ENCODE measurements at places on chromosomes 11 and 22. TPM values are rescaled to one million over a fixed set of nuclear protein-coding genes. Genes with fewer than 3 reads are reported as not detected.

CASP5 gene
- polyA plus RNA-seq, result not detected

FIBIN gene
- polyA plus RNA-seq, result 27.8 TPM

ZNF70 gene
- polyA plus RNA-seq, result 8.4 TPM

NPTXR gene
- polyA plus RNA-seq, result 4.7 TPM

HORMAD2 gene
- not detected for polyA plus RNA-seq

UBQLNL gene
- 0.61 TPM for polyA plus RNA-seq

CDHR5 gene
- 24.9 TPM for polyA plus RNA-seq

KCNQ1OT1 gene
- polyA plus RNA-seq, result 2.4 TPM

OR52H1 gene
- polyA plus RNA-seq, result not detected

TMEM191C gene
- polyA plus RNA-seq, result 1.5 TPM

ISX gene
- polyA plus RNA-seq, result 0.19 TPM

RGL4 gene
- 3.1 TPM for polyA plus RNA-seq

DNA sequence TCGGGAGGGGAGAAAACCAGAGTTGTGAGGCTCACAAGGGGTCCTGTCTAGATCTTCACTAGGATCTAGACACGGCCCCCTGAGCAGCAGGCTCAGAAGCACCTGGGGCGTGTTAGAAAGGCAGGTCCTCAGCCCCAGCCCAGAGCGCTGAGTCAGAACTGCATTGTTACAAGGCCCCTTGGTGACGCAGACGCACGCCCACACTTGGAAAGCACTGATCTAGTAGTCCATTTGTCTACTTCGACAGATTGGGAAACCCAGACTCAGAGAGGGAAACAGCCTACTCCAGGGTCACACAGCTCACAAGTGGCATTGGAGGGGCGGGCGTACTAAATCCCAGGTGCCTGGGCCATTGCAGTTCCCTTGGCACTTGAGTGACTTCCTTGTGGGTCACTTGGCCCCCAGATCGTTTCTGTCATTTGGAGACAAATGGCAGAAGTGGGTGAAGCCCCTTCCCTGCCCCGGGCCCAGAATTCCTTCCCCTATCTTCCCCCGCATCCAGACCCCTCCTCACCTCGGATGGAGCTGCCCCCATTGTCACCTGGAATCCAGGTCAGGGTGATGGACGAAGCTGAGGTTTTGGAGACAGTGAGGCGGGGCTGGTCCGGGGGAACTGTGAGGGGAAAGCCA is 110.8 kb downstream of the CEP164 start:
- DNase-seq, result no peak

- no peak for DNase-seq
Observed at GRCh38 chr11:130979386-130979972, 63.2 kb upstream of the SNX19 start.

DNA sequence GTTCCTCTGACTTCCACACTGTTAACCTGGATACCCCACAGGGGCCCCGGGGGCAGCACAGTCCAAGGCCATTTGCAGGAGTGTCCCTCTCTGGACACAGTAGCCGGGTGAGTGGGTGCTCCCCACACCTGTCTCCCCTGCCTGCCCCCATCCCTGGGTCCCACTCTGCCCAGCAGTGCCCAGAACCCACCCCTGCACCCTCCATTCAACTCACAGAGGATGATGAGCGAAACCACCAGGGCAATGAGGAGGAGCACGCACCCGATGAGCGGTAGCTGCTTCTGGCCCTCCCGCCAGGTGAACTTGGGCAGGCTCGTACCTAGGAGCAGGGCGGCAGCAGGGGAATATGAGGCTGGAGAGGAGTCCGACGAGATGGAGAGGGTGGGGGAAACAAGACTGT is 12.2 kb downstream of the TMPRSS13 start:
- DNase-seq, result no peak

DNA sequence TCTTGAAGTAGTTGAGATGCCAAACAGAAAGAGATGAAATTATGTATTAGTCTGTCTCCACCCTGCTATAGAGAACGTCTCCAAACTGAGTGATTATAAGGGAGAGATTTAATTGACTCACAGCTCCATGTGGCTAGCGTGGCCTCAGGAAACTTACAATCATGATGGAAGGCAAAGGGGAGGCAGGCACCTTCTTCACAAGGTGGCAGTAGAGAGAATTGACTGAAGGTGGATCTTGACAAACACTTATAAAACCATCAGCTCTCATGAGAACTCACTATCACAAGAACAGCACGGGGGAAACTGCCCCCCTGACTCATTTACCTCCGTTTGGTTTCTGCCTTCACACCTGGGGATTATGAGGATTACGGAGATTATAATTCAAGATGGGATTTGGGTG is 794.0 kb downstream of the CNTN5 start:
- no peak for DNase-seq

GRCh38 chr11:109433753-109434256 is 11.8 kb downstream of the C11orf87 start:
- DNase-seq, result no peak

GRCh38 chr11:67056267-67057204 is at the start of gene RHOD:
TSS of gene RHOD (plus strand) at chr11:67056847. CDS start at chr11:67056903, 56 bp downstream.
- DNase-seq, result no peak

GRCh38 chr11:126756421-126756820 is 244.1 kb downstream of the KIRREL3 start:
- no peak for DNase-seq

GRCh38 chr22:33220476-33221080 is 162.4 kb upstream of the SYN3 start:
- DNase-seq, result no peak

DNA sequence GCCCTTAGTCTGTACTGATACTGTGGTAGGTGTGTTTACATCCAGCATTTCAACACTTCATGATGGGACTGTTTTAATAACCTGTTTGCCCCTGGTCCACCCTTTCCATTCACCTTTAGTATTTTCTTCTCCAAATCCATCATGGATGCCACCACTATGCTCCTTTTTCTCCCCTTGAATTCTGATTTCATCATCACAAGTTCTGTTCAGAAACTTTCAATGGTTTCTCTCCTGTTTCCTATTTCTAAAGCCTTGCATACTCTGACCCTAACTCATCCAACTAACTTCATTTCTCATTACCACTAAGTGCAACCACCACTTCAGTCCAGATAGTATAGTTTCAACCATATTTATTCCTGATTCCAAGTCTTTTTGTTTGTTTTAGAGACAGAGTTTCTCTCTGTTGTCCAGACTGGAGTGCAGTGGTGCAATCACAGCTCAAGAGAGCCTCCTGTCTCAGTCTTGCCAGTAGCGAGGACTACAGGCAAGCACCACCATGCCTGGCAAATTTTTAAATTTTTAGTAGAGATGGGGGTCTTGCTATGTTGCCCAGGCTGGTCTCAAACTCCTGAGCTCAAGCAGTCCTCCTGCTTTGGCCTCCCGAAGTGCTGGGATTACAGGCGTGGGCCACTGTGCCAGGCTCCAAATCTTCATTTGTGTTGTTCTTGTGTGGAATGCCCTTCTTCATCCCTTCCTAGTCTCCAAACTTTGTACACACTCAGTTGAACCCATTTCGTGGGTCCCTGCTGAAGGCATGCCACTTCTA is 1.2 kb upstream of the LIN7C start:
- no peak for DNase-seq

- no peak for DNase-seq
Observed at GRCh38 chr11:101241160-101241795, 111.7 kb upstream of the PGR start.

DNA sequence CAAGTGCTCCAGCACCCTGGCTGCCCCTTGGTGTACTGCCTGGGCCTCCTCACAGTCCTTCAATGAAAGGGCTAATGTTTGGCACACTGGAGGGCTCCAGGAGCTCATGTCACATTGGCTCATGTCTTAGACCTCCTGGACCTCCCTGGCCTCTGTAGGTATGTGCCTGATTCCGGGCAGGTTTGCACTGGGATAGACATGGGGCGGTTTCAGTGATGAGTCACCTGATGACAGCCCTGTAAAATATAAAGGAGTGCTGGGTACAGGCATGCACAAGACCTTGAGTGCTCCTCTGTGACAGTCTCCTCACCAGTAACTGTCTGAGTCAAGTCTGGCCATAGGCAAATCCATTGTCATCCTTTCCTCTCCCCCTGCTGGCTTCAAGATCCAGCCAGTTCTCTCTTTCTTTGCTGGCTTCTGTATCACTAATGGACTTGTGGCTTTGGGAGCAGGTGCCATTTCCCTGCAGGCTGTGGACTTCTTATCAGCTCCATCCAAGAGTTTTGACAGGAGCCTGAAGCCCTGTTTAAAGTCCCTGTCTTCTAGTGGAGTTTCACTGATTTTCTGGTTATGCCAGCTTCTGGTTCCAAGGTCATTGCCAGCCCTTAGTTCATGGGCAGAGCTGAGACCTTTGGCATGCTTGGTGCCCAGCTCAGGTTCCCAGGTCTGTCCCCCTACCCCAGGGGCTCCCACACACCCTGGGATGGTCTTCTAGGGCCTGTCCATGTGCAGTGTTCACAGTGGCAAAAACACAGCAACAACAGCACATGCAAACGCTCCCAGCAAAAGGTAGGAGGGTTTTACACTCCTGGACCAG is 22.7 kb upstream of the P2RY2 start:
- no peak for DNase-seq

Measured in left renal cortex interstitium (tissue), 4 donors.